ENCODE measurements at places on chromosomes 3 and 15. TPM values are rescaled to one million over a fixed set of nuclear protein-coding genes. Genes with fewer than 3 reads are reported as not detected.

ANKRD34C gene
- total RNA-seq, result not detected

TIGIT gene
- total RNA-seq, result not detected

CPN2 gene
- not detected for total RNA-seq

MESP1 gene
- total RNA-seq, result 0.56 TPM

SPESP1 gene
- 4.4 TPM for total RNA-seq

DPPA2 gene
- total RNA-seq, result not detected

CHRD gene
- total RNA-seq, result 0.52 TPM

RASL12 gene
- total RNA-seq, result 39.0 TPM

KIF15 gene
- total RNA-seq, result 4.9 TPM

ZDHHC23 gene
- total RNA-seq, result 0.39 TPM

Data from epithelial cell of alveolus of lung (primary cell).